ENCODE measurements at places on chromosomes 11 and 22. TPM values are rescaled to one million over a fixed set of nuclear protein-coding genes. Genes with fewer than 3 reads are reported as not detected.

CARD16 gene
- 56.1 TPM for total RNA-seq

IGF2 gene
- total RNA-seq = not detected

LIF gene
- 0.26 TPM for total RNA-seq

SLC5A1 gene
- not detected for total RNA-seq

C22orf42 gene
- not detected for total RNA-seq

HYOU1 gene
- total RNA-seq = 136 TPM

MRGPRX2 gene
- not detected for total RNA-seq

OR52I1 gene
- not detected for total RNA-seq

CBLIF gene
- not detected for total RNA-seq

MS4A4A gene
- 0.39 TPM for total RNA-seq

SNX15 gene
- total RNA-seq = 24.5 TPM

KLHDC7B gene
- 7.0 TPM for total RNA-seq

ANO1 gene
- not detected for total RNA-seq

TOB2 gene
- total RNA-seq = 37.5 TPM

RDX gene
- 22.4 TPM for total RNA-seq

LMO1 gene
- not detected for total RNA-seq

TTC36 gene
- total RNA-seq = 1.2 TPM

BEST1 gene
- 0.50 TPM for total RNA-seq
